ENCODE measurements at places on chromosomes 12 and 14. TPM values are rescaled to one million over a fixed set of nuclear protein-coding genes. Genes with fewer than 3 reads are reported as not detected.

Gene TUBA1A
- 1,548 TPM for total RNA-seq

Gene STAB2
- total RNA-seq, result 0.12 TPM

Gene NRDE2
- 12.5 TPM for total RNA-seq

Gene TMEM229B
- total RNA-seq, result 2.9 TPM

Gene CGRRF1
- total RNA-seq, result 13.7 TPM

Gene AQP6
- total RNA-seq, result not detected

Gene KERA
- not detected for total RNA-seq

Gene ISM2
- total RNA-seq, result 0.41 TPM

Gene IAPP
- not detected for total RNA-seq

Gene DEGS2
- not detected for total RNA-seq

Gene OTX2
- total RNA-seq, result not detected

Gene TEX52
- not detected for total RNA-seq

Gene TEX22
- total RNA-seq, result 0.15 TPM

Gene SLC41A2
- total RNA-seq, result 12.8 TPM

Gene PAX9
- total RNA-seq, result 0.34 TPM

Gene ZNF664
- total RNA-seq, result 38.0 TPM

Gene EXOC3L4
- not detected for total RNA-seq

Gene RPGRIP1
- total RNA-seq, result not detected

Gene HAL
- total RNA-seq, result 0.06 TPM

Gene DEPDC4
- total RNA-seq, result 0.41 TPM

All from glomerular endothelial cell (primary cell).